CD4-positive, alpha-beta memory T cell (primary cell): ENCODE measurements at places on chromosomes 5 and 9.
A peak's percentile ranks its signal among the peaks of the same experiment; 100 is the strongest.

DNA sequence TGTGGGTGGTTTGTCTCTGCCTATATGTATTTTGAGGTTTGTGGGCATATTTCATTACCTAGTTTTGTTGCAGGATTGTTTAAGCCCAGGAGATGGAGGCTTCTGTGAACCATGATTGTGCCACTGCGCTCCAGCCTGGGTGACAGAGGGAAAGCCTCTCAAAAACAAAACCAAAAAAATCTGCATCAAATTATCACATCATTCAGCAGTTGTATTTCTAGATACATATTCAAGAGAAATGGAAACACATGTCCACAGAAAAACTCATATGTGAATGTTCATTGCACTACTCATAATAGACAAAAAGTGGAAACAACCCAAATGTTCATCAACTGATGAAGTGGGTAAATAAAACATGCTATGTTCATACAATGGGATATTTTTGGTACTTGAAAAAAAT, 29.9 kb downstream of the HSPA4 start:
- no peak for DNase-seq

GRCh38 chr5:170533383-170533782, 29.6 kb downstream of the KCNIP1 start:
- DNase-seq = no peak

DNA sequence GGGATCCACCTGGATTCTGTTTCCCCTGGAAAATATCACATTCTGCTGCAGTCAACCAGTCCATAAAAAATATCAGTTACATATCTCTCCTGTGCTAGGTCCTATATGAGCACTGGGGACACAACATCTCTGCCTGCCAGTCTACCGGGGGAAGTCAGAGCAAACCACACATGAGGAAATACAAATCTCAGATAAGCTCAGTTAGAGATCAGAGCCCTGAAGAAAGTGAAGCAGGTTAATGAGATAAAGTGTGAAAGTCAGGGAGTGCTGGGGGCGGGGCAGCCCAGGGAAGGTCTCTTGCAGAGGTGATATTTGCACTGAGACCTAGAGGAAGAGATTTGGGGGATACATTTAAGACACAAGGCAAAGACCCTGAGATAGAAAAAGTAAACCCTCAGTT, 67.8 kb upstream of the SLC1A1 start:
- no peak for DNase-seq

DNA sequence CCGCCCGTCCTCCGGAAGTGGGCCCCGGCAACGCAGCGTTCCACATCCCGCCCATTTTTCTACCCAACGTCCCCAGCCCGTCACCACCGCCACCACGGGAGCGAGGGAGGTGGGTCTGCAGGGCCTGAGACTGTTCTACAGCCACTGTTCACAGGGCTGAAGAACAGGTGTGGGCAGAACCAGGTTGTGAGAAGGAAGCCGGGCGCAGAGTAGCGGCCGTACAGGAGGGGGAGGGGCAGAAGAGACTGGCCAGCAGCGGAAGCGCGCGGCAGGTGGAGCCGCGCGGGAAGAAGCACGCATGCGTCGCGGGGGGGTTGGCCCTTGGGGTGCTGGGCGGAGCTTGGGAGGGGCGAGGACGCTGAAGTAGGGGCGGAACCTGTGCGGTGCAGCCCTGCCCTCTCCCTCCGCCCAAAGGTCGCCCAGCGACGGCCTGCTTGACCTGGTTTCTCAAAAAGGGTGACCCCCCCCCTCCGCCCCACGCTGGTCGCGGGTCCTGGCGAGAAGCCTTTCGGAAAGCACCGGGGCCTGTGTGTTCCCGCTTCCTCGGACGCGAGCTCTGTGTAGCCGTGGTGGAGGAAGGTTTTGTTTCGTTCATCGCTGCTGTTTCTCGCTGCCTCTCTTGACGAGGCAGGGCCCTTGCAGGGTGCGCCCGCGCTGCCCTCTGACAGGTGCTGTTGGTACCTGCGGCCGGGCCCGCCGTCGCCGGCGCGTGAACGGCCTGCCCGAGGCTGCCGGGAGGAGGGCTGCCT, 7.8 kb upstream of the MGAT1 start:
- peak; percentile 99 for DNase-seq

DNA sequence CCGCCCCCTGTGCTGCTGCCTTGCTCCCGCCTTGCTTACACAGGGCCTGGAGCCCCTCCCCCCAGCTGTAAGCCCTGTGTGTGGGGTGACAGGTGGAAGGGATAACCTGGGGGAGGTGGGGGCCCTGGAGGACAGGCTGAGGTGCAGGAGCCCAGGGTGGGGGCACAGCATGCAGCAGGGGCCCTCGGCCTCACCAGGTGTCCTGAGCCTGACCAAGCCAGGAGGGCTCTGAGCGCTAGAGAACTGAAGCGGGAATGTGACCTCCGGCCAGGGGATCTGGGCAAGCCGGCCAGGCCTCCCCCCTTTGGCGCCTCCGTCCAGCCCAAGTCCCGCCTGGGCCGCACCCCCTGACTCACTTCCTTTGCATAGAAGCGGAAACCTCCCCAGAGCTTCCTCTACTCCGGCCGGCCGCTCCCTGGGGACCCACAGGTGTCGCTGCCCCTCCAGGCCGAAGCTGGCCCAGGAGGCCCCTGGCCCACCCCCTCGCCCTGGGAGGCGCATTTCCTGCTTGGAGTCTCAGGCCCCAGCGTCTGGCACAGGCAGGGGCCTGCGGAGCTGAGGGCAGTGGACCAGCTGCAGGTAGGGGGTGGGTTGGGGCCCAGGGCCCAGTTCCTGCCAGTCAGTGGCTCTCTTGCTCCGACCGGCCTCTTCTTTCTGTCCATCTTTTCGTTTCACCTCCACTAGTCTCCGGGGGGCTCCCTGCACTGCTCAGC, at the start of gene TOR4A:
TSS of gene TOR4A (plus strand) at position 398 of the 713 bp plus-strand sequence. CDS start 964 bp downstream, outside the sequence.
- DNase-seq = no peak

DNA sequence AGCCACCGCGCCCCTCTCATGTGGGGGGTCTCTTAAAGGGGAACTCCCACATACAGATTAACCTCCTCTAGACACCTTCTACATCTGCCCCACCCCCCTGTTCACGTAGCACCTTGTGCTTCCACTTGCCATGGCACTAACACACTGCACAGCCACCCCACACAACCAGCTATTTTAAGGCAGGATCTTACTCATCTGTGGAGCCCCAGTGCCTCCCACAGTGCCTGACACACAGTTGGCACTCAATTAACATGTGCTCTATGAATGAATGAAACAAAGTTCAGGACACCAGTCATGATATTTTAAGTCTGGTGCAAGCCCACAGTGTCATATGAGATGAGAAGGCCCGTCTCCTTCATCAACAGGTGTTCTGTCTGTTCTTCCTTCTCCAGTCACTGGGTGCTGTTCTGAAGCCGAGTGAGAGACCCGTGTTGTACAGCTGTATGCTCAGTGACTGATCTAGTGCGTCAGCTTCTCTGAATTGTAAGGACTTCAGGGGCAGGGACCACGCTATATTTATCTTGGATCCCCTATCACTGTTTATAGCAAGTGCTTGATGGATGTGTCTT, 149.1 kb downstream of the TLE1 start:
- no peak for DNase-seq

DNA sequence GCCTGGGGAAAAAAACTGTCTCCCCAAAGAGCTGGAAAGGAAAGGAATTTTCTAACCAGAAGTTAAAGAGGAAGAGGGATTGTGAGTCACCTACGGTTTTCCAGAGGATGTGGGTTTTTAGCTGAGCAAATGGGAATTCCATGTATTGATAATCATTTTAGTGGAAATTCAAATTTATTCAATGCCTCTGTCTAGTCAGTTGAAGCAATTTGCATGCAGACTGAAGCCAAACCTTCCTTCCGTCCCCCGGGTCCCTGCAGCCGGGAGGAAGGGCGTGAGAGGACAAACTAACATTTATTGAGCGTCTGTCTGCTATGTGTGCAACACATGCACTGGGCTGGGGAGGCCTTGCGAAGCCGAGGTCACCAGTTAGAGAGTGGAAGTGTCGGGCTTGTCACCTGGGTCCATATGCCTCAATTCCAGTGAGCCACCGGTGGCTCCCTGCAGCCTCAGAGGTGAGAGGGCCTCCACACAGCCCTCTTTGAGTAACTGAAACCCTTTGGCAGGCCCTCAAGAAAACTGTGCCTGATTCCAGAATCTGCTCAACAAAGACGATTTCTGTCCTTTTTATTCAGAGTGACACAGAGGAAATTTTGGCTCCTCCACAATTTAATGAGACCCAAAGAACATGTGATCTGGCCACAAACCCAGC, 70.3 kb downstream of the COL27A1 start:
- no peak for DNase-seq

- DNase-seq = no peak
These were observed 2.5 kb upstream of the SPRY4 start for GRCh38 chr5:142327111-142327842.

GRCh38 chr5:127590156-127590722, 58.6 kb upstream of the CTXN3 start:
- no peak for DNase-seq

DNA sequence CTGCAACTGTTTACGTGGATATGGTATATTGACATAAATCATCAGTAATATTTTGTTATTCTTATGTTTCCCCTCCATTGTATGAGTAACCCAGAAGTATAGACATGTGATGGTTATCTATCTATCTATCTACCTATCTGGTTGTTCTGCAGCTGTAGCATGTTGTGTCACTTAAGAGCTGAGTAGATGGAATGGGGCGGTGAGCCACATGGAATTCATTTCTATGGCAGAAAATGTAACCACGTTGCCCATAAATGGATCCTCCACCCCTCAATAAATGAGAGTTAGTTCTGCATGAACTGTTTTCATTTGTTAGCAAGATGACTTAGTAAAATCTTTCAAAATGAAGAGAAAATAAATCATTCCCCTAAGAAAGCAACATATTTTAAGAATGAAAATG, 553.2 kb downstream of the MAT2B start:
- no peak for DNase-seq

- DNase-seq = no peak
These were observed 7.3 kb downstream of the PTGES2 start for GRCh38 chr9:128120061-128120740.

DNA sequence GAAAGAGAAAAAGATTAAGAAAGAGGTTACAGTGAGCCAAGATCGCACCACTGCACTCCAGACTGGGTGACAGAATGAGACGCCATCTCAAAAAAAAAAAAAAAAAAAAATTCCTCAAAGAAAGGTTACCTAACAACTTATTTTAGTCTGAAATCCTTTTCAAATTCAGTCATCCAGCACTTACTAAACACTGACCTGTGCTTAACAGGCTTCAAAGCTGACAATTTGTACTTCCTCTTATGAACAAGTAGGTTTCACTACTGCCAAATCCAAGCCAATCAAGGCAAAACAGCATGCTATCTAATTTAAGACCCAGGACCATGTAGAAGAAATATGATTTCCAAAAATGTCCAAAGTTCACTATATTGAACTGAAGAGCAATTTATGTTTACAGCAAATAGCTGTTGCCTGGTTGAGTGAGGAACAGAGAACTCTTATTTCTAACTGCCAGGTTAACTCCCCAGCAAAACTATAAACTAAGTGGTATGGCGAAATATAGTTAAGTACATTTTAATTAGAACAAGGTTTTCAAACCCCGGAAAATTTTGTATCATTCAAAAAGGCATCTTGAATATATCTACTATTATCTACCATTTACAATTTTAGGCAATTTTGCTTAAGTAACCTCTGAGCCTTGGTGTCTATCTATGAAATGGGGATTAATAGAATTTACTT, 13.4 kb downstream of the PWWP2A start:
- no peak for DNase-seq
